Activated CD4-positive, alpha-beta T cell treated with anti-CD3 and anti-CD28 coated beads, Interleukin-2, Interleukin-4, amounts not matched to agents 100 ng/mL and 50 ng/mL, durations not matched to agents 16 hours and 8 hours (primary cell): ENCODE measurements at places on chromosomes 5 and 9.

- no peak for DNase-seq
These were observed 25.2 kb upstream of the TNIP1 start for GRCh38 chr5:151106043-151106442.

DNA sequence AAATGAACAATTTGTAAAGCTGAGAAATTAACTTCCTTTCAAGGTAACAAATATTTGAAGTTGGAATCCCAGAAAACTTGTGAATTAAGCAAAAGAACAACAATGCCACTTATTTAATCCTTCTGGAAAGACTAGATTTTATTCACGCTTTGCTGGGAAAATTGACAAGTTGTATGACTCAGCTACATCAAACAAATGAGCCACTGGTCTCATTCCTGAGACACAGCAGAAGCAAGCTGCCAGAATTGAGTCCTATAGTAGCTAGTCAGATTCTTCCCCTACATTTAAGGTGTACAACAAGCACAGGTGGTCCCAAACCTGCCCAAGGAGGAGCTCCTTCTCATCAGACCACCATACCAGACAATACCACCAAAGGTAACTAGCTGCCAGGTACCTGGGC lies 280.7 kb downstream of the SPOCK1 start:
- no peak for DNase-seq

DNA sequence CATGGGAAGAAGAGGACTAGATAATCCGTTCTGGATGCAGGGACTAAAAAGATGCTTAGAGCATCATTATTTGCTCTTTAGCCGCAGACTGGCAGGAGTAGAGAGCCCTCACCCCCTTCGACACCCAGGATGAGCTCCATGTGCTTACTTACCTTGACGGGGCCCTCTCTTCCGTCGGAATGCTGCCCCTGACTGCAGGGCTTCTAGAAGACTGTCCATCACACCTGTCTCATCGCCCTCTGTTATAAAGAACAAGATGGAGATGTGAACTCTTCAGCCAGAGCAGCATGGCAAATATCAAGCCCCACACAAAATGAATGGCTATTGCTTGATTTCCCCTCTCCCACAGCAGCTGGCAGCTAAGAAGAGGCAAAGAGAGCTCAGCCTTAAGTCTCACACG lies 35.1 kb downstream of the PCDHGC5 start:
- DNase-seq, result no peak

- no peak for DNase-seq
These were observed 100.5 kb downstream of the TLE4 start for GRCh38 chr9:79672236-79672635.
